ENCODE measurements at places on chromosomes 5 and 9. TPM values are rescaled to one million over a fixed set of nuclear protein-coding genes. Genes with fewer than 3 reads are reported as not detected.

Gene TMEM252
- total RNA-seq: 47.3 TPM

Gene WNK2
- total RNA-seq: 155 TPM

Gene ARL15
- 38.8 TPM for total RNA-seq

Gene ALDH1A1
- 561 TPM for total RNA-seq

Gene SLC6A19
- 934 TPM for total RNA-seq
